ENCODE measurements at places on chromosomes 1 and 21.
A peak's percentile ranks its signal among the peaks of the same experiment; 100 is the strongest.

DNA sequence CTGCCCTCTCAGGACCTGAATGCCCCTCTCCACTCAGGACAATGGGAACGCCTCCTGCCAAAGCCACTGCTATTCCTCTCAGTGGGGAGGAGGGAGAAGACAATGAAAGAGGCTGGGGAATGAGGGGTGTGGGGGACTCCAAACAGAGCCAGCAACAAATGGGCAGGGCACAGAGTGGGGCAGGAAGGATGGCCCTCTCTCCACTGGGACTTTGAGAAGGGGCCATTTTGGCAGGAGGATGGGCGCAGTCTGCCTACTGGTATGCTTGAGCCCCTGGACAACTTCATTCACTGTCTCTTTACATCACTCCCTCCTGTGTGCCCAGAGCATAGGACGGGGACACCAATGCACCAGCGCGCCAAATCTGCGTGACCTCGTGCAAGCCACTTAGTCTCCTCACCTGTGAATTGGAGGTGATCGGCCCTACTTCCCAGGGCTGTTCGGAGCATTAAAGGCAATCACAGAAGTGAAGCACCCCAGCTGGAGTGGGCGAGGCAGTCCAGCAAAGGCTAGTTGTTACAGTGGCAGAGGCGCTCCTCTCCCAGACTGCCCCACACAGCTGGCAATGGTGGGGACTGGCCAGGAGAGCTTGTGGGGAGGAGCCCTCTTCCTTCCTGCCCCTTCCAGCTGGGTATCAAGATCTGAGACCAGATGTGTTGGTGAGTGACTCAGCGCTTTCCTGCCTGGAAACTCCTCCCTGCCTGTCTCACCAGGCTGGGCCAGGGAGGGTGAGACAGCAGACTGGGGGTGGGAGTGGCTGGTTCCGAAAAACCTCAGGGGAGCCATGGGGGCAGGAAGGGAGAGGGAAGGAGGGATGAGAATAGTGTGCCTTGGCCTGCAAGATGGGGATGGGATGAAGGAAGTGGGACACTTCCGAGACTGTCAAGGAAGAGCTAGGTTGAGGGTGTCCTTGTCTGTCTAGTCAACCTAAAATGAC is 22.4 kb upstream of the SYNC start:
- peak; percentile 16 for DNase-seq

- no peak for DNase-seq
Measured at GRCh38 chr1:219090607-219091006, 83.1 kb upstream of the LYPLAL1 start.

DNA sequence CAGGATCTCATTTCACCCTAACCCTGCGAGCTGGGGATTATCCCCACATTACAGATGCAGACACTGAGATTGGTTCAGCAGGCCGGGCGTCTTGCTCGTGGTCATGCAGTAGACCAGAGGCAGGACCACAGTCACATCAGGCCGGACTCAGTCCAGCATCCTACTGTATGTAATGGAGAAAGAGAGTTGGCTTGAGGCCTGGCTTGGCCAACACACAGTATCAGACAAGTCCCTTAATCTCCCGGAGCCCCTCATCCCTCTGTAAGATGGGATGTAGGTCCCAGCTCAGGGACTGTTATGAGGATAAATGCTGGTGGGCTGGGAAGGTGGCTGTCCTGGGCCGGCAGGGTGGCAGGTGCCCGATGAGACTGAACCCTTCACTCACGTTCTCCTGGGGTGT is 66.1 kb upstream of the ACTL8 start:
- no peak for DNase-seq

- no peak for DNase-seq
Measured at GRCh38 chr1:74791491-74791890, 58.5 kb downstream of the TYW3 start.

GRCh38 chr1:10918531-10918930 is 93.9 kb upstream of the TARDBP start:
- DNase-seq = no peak

DNA sequence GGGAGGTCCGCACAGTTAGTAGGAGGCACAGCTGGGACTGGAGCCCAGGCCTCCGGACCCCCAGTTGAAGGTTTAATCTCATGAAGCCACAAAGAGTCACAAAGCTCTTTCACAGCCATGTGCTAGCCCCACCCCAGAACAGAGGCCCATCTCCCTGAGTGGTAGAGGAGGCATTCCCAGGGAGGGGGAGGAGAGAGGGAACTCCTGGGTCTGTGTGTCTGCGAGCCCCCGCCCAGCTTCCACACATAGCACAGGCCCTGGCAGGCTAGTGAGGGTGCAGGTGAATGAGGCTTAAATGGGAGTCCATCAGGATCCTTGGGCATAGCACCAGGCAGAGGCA is 197.8 kb downstream of the MATN1 start:
- no peak for DNase-seq

GRCh38 chr21:37546949-37547614 is 180.5 kb downstream of the DYRK1A start:
- no peak for DNase-seq

DNA sequence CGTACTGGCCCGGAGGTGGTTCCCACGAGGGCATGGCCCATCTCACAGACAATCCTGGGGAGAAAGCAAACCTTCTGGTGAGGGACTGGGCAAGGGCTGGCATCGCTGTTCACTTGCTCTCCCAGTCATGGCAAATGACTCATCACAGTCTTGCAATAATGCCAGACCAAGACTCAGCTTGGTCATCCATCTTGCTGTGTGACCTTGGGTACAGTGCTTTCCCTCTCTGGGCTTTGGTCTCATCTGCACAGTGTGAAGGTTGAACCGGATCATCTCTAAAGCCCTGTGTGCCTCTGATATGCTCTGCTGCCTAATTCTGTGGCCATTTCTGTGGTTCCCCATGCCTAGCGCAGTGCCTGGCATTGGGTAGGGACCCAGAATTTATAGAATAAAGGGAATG is 143.6 kb upstream of the CD34 start:
- DNase-seq = no peak

GRCh38 chr1:23809751-23810171 is 9.2 kb upstream of the GALE start:
- peak; percentile 85 for DNase-seq

DNA sequence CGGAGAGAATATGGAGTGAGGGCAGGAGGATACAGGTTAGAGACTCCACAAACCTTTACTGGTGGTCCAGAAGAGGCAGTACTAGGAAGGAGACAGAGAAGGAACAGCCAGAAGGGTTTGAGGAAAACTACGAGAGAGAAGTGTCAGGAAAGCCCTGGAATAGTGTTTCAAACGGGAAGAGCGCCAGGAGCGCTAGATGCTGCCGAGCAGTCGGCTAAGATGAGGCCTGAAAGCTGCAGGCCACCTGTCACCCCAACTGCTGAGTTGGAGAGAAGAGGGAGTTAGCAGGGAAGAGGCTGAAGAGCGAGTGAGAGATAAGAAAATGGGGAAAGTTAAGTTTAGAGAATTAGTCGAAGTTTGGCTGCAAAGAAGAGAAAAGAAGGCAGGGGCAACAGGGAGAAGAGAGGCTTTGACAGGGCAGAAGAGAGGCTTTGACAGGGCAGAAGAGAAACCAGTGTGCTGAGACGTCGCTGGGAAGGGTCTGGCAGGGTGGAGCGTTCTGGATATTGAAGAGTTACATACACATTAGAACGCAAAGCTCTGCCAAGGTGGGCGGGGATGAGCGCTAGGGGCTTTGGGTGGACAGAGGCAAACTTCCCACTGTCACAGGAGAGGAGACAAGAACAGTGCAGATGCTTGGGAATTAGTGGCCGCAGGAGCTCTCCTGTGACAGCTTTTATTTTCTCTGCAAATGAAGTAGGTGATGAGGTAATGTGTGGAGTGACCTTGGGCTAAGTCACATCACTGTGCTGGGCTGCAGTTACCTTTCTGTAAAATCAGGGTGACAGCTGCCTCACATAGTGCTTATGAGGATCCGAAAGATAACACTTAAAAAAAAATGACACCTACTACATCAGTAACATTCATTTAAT is 31.2 kb downstream of the PCSK9 start:
- no peak for DNase-seq

GRCh38 chr1:193068013-193068412 is 8.6 kb downstream of the RO60 start:
- no peak for DNase-seq

GRCh38 chr1:241934201-241934848 is 23.2 kb upstream of the BECN2 start:
- no peak for DNase-seq

- no peak for DNase-seq
Measured at GRCh38 chr21:34513129-34513675, 1.2 kb upstream of the KCNE1 start.

DNA sequence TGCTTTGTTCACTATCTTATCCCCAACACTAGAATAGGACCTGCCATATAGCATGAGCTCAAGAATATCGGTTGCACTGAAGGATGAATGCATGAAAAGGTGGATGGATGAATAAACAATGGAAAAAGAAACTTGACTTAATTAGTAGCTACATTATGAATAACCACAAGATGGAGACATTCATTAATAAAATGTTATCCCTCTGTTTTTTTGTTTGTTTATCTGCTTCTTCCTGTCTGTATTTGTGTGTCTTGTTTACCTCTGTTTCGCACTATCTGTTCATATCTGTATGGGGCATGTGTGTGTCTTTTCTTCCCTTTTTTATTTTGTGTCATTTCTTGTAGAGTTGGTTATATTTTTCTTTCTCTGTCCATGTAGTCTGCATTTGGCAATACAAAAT is 1.1 kb upstream of the OR14I1 start:
- DNase-seq = no peak

- no peak for DNase-seq
Measured at GRCh38 chr1:246297279-246298265, 209.5 kb downstream of the SMYD3 start.

- no peak for DNase-seq
Measured at GRCh38 chr1:30819244-30819571, 61.6 kb upstream of the LAPTM5 start.

DNA sequence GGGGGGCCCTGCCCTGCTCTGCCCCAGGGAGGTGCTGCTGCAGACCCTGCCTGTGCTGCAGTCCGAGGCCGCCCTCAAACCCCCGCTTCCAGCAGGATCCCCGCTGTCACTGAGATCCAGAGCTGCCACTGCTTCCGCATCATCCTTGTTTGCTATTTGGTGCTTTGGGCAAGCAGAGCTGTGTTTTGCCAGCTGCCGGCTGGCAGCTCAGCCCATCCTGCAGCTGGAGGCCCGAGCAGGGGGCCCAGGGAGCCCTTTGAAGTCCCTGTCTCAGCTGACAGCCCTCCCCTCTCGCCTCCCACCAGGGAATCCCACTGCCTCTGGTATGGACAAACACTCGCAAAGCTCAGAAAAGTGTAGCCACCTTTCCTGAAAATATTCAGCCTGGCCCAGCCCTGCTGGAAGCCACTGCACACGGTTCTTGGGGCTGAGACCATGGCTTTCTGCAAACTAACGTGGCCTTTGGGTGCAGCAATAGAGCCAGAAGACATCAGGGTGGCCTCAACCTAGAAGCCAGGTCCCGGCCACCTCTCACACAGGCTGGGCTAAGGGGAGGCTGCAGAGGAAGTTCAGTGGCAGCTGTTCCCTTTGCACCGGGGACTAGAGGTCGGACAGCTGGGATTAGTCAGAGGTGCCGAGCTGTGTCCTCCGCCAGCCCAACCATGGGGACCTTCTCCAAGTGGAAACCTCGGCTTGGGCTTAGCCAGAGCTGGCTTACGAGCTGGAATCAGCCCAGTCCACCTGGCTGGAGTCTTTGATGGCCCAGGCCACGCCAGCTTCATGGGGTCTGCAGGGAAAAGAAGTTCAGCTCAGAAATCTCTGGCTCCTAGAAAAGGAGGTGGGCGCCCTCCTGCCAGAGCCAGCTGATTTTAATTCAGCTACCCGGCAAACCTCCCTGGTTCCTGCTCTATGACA is 107.1 kb downstream of the SPSB1 start:
- no peak for DNase-seq

- no peak for DNase-seq
Measured at GRCh38 chr1:116847190-116847589, 62.5 kb upstream of the PTGFRN start.

DNA sequence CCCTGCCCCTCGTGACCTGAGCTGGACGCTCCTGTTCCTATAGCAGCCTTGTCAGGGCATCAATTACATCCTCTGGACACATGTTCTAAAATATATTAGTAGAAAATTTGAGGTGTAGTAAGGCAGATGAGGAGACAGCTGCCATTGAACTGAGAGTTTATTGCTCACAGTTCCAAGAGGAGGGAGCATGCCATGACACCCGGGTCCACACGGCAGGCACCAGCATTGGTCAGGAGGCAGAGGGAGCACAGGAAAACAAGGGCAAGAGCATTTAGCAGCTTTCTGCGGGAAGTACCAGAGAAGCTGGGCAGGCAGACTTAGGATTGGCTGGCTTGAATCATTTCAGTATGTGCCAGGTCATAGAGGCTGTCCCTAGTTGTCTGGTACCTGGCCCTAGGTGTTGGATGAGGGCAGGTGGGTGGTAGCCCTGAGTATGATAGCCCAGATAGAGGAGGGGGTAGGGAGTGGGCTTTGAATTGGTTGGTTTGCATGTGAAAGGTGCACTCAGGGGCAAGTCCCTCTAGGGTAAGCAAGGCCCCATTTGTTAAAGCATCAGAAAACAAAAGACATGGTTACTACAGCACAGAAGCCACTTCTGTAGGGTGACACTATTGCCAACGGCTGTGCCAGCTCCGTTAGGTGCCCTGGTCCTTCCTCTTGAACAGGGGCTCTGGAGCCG is 223.6 kb upstream of the RAB4A start:
- DNase-seq = no peak
